DMS79 (cell line): ENCODE measurements at places on chromosomes 6 and 20.
A peak's percentile ranks its signal among the peaks of the same experiment; 100 is the strongest.

DNA sequence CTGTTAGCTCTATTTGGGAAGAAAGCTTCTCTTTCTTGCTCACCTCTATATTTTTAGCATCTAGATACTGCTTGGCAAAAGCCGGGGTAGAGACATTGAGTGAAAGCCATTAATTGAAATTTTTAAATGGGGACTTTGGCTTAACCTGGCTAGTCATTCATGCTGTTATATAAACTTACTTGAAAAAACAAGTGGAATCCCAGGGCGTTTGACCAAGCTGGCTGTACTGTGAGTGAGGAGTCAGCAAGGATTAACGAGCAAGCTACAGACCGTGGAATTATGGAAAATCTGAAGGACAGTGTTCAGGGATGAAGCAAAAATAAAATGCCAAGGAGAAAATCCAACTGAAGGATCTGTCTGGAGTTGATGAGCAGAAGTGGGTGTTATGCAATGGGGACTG, 232.0 kb downstream of the GRM1 start:
- no peak for DNase-seq

DNA sequence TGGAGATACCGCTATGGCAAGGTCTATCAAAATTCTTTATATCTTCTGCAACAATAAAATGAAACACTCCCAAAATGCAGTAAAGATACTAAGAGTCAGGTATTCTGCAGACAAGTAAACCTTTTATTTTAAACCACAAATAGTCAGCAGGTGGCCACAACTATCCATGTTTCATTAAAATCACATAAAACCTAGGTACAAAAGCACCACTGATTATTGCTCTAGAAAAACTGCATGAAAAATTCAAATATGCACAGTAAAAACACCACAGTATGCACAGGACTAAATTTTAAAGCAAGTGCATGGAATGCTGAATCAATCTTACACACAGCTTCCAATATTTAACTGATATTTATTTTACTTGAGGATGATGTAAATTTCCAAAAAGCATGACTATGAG, 33.3 kb downstream of the HMGN3 start:
- DNase-seq = no peak

GRCh38 chr6:2971420-2972218, at the start of gene SERPINB6:
Gene SERPINB6, minus strand, starts transcription at chr6:2971567. Its CDS starts 12,235 bp downstream, at chr6:2959332.
- DNase-seq = no peak

DNA sequence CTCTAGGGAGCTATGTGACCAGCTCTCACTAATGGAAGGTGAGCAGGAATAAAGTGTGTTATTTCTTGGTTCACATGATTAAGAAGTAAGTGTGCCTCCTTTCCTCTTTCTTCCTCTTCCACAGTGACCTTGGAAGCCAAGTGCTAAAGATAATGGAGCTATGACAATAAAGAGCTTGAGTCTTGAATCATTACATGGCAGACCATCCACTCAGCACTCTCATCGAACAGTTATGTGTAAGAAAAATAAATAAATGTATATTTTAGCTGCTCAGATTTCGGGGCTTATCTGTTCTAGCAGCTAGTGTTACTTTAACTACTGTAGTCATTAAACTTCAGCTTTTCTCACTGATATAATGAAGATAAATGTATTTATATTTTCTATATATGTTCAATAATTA, 72.9 kb downstream of the HDGFL1 start:
- DNase-seq = no peak

- no peak for DNase-seq
Observed at GRCh38 chr6:41581381-41581991, 35.3 kb downstream of the FOXP4 start.

- DNase-seq = peak; percentile 89
Observed at GRCh38 chr6:106702451-106703110, 73.2 kb downstream of the QRSL1 start.
